Lung (tissue), 17 donors: ENCODE measurements at places on chromosomes 1 and 21. TPM values are rescaled to one million over a fixed set of nuclear protein-coding genes. Genes with fewer than 3 reads are reported as not detected.

DNA sequence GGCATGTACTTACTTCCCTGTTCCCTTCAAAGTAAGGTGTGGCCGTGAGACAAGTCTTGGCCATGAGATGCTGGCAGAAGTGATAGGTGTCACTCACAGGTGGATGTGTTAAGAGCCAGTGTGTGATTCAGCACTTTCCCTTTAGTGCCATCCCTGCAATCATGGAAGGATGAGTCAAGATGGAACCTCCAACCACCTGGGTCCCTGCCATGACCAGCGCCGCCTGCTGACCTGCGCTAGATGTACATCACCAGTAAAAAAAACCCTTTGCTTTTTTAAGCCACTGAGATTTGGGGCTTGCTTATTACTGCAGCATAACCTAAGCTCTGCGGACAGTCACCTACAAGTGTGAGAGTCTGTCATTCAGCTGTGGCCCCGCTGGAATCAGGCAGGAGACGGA lies 71.7 kb downstream of the TOMM20 start:
- no peak for DNase-seq

GRCh38 chr21:46374761-46375389 lies 50.9 kb downstream of the PCNT start:
- no peak for DNase-seq

DNA sequence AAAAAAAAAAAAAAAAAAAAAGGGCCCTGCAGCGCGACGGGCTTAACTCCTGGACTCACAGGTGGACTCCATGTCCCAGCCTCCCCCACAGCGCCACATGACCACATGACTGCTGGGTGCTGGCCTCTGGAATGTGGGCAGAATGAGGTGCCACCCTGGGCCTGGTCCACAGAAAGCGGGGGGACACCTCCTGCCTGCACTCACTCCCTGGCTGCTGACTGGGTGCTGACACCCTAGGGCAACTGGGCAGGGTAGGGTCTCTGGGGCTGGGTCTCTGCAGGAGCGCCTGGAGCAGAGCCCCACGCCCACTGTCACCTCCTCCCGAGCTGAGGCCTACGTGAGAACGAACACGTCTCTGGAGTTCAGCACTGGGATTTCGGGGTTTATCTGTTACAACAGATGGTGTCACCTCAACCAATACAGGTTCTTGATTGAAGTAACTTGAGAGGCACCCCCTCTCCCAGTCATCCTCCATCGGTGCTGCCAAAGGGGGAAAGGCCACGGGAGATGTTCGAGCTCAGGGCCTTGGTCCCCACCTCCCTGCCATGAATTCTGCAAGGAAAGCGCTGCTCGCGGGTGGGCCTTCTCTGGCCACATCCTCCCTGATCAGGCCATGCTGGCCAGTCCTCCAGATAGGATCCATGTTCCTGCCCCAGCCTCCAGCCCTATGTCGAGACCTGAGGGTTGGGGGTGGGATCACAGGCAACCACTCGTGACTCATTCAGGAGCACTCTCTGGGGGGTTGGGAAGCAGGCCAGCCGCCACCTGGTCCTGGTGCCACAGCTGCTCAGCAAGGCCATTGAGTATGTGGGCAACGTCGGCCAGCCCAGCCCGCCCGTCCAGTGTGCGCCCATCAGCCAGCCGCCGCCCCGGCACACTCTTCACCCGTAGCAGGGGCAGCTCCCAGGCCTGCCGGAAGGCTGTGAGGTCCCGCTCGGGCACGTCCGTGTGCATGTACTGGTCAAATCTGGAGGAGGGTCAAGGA lies 5.4 kb downstream of the CPLANE2 start:
- DNase-seq = no peak

Gene NCDN
- polyA plus RNA-seq = 16.7 TPM

DNA sequence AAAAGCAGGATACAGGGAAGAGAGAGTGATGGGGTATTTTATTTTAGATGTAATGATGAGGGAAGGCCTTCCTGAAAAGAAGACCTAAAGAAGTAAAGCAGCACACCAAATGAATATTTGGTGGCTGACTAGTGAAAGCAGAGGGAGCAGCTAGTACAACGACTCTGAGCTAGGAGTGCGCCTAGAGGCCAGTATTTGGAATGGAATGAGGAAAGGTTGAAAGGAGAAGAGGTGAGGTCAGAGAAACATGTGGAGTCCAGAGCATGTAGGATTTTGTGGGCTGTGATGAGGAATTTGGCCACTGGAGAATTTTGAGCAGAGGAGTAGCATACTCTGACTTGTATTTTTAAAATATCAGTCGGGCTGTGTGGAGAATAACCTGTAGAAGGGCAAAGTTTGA lies 11.8 kb upstream of the RPL5 start:
- no peak for DNase-seq
